GM20000 (cell line): ENCODE measurements at places on chromosomes 4 and X.
A peak's percentile ranks its signal among the peaks of the same experiment; 100 is the strongest.

DNA sequence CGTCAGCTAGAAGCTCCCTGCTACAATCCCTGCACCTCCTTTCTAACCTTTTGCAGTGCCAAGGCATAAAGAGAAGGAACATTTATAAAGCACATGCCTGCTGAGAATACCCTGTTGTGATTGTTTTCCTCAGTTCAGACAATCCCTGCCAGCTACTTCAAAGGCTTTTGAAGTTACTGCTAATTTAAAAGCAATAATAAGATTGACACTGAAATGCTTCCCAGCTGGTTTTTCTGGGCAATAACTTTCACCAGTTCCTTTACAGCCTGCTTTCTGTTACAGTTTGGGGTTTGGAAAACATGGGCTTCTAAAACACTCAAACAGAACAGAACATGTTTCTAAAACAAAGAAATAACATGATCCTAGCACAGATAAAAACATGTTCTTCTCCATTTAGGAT lies 232.3 kb upstream of the CPEB2 start:
- no peak for DNase-seq

- no peak for DNase-seq
Measured at GRCh38 chr4:8291701-8292477, 22.3 kb downstream of the HTRA3 start.

DNA sequence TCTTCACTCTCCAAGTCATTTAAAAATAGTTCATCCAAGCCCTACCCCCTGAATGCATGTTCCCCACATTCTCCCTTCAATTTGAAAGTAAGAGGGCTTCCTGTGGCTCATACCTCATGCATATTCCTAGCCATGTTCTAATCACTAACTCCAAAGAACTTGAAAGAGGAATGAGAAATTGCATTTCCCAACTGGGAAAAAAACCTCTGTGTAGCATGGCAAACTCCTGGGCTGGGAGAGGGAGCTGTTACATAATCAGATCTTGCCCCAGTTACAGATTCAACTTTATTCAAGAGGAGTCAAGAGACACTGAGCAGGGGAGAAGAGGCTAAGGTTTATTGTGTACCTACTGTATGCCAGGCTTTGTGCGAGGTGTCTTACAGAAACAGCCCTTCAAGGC lies 90.2 kb downstream of the SLC2A9 start:
- DNase-seq = no peak

DNA sequence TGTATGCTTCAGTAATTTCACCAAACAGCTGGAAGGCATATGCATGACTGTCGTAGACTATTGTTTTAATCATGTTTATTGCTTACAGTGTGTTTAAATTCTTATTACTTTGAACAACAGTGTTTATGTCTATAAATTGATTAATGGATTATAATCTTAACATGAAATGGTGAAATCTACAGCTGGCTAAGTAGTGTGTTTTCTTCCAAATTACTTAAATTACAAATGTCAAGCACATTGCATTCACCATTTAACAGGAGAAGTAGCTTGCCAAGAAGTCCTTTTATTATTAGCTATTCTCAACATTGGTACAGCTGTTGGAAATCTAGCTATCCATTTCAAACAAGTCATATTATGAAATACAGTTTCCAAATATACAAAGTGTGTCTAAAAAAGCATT lies 849.3 kb upstream of the PCDH10 start:
- no peak for DNase-seq

DNA sequence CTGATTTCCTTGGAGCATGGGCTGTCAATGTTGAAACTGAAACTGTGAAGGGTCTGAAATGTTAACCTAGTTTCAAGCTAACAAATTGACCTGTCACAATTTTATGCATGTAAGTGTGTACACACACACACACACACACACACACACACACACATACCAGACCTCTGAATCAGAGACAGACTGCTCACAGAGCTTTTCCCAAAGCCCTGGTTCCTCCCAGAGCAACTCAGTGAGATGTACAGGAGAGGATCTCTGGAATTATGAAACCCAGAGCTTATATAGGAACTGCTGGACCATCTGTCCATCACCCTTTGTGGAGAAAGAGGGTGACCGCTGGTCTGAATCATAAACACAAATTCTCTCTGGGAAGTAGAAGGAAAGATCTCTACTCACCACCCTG lies 228.1 kb upstream of the PRPS2 start:
- no peak for DNase-seq

DNA sequence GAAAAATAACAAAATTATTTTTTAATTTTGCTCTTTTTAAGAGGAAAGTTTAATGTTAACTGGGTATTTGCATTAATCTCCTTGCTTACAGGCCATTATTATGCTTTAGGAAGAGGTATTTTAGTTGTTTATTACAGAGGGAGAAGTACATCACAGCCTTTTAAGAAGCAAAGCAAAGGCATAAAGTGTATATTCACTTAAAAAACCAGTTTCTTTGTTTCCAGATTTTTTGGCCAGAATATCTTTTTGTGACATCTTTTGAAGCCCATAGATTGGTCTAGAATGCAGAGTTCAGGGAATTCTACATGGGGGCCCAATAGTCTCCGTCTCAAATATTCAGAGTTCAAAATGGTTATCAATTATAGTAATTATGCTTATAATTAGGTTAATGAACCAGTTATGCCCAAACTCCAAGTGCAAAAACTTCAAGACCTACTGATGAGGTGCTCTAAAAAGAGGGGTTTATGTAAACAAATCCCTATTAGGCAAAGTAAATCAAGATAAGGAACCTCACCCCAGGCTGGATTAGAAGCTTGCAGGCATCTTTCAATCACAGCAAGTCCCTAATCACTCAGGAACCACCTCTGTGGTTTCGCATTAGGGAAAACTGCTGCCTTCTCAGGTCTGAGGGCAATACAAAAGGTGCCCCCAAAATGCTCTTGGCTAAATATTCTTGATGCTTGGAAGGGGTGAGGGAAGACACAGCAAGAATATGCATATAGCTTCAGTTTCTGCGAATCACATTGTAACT lies 1.4 kb downstream of the CXXC4 start:
- no peak for DNase-seq

- DNase-seq = no peak
Measured at GRCh38 chr4:74181219-74181618, 23.3 kb downstream of the MTHFD2L start.

- no peak for DNase-seq
Measured at GRCh38 chrX:127861611-127862010, 190.6 kb downstream of the ACTRT1 start.

GRCh38 chr4:110042545-110043517 lies 130.1 kb downstream of the EGF start:
- DNase-seq = no peak

DNA sequence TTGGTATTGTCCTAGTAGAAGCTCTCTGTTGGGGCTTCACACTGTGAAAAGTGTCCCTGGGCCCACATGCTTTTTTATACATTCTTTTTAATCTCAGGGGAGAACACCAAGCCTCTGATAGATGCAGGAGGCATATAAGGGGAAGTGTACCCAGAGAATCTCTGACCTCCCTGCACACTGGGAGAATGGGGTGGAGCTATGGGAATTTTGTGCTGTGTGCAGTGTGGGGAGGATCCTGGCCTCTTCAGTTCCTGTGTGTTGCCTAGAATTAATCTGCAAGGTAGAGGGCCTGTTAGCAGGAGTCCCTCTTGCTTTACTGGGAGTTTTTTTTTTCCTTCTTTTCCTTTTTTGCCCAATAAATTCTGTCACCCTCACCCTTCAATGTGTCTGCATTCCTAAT lies 49.2 kb upstream of the SPIN4 start:
- no peak for DNase-seq

DNA sequence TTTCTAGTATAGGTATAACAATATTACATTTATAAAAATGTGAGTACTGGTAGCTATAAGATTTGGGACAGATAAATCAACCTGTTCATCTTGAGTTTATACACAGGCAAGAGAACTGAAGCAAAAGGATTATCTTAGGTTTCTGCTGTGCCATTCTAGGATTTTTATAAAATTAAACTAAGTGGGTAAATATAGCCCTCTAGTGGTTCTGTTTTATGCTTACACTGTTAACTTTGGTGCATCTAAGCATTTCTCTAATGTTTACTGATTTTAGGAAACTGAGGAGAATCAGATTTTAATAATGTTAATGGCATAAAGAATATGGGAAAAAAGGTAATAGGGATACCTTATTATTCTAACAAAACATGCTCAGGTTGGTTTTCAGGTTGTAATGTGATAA lies 1.1 kb upstream of the RRH start:
- DNase-seq = peak; percentile 24

GRCh38 chrX:124035657-124036056 lies 74.2 kb downstream of the STAG2 start:
- no peak for DNase-seq
